ENCODE measurements at places on chromosomes 7 and 10.

DNA sequence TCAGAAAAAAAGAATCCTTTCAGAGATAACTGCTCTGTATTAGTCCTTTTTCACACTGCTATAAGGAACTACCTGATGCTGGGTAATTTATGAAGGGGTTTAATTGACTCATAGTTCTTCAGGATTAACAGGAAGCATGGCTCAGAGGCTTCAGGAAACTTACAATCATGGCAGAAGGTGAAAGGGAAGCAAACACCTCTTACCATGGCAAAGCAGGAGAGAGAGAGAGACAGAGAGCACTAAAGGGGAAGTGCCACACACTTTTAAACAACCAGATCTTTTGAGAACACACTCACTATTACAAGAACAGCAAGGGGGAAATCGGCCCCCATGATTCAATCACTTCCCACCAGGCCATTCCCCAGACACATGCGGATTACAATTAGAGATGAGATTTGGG is 114.2 kb downstream of the TES start:
- DNase-seq: no peak

DNA sequence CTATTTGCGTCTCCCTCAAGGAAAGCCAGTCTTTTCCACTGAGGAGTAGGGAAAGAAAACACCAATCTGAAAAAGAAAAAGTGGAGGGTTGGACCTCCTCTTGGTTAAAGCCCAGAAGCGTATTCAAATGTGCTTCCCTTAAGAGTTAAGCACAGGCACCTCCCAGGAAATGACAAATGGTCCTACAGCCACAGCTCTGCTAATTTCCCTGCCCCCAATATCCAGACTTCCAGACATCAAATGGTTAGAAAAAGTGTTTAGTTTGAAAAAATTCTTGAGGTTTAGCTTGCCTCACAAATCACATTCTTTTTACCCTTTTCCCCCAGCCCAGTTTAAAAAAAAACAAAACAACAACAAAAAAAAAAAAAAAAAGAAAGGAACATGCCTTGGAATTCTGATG is 19.0 kb upstream of the COL1A2 start:
- peak; percentile 92 for DNase-seq

GRCh38 chr10:42985436-42986316 is 91.2 kb upstream of the RET start:
- no peak for DNase-seq

DNA sequence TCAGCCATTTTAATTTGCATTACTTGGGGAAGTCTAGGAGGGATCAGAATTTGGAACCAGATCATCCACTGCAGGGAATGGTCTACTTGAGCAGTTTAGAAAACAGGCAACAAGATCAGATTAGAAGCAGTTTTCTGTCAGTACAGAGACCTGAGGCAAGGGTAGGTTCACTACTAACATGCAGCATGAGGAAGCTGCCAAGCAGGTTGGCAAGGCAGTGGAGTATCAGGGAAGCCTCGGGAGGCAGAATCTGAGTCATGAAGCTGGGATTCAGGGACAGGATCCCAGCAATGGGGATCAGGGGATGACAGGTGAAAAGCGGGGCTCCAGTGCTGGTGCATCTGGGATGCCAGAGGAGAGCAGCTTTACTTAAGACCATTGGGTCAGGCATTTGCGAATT is 28.1 kb downstream of the ENO4 start:
- no peak for DNase-seq

- DNase-seq: no peak
These were observed 338.8 kb upstream of the SHH start for GRCh38 chr7:156151078-156151477.

DNA sequence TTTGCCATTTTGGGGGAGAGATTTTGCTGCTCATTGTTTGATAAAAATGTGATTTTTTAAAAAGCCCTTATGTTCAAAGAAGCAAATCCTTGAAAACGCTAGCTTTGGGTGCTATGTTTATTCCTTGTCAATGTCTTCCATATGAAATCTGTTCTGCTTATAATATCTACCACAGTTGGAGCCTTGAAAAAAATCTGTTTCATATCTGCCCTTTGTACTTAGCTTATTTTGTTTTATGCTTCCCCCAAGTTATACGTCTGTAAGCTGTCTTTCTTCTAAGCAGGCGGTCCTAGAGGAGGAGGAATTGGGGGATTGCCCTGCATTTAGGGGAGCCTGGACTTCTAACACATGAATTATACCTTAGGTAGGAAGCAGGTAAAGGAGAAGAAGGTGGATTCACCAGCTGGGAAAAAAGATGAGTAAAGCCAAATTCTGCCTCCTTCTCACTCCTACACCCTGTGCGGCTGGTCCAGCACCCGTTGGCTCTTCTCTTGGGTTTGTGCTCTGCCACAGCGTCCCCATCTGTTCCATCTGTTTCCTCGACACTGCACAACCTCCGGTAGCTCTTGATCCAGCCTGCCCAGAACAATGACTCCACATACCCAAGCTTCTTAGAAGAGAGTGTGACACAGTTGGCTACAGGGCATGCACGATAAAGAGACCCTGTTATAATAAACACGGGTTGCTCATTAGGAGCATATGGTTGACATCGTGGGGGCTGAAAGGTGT is 31.9 kb upstream of the NEUROD6 start:
- DNase-seq: no peak

- DNase-seq: no peak
These were observed 1.2 kb upstream of the FOXI2 start for GRCh38 chr10:127735723-127736221.

- no peak for DNase-seq
These were observed 33.5 kb downstream of the CAMK2B start for GRCh38 chr7:44291733-44292419.

- no peak for DNase-seq
These were observed 118.5 kb downstream of the ARL4A start for GRCh38 chr7:12805957-12806356.

DNA sequence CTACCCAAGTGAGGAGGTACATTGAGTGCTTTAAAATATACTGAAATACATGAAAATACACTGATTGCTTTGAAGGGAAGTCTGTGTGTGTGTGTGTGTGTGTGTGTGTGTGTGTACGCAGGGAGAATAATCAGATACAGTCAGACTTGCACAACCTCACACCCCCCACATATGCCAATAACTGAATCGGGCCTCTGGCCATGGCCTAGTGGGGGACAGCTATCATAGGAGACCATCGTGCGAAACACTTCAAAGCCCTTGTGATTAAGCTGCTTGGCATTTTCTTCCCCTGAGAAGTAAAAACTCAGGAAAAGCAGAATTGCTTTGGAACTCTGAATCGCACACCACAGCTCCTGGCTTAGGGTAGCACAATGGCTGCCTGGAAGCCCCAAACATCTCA is 135.1 kb downstream of the C10orf105 start:
- DNase-seq: no peak

All from A172 (cell line).